Kasumi-1 (cell line): ENCODE measurements at places on chromosomes 5 and 9.

- DNase-seq: no peak
These were observed 56.6 kb downstream of the RCL1 start for GRCh38 chr9:4849369-4849768.

- DNase-seq: no peak
These were observed 16.7 kb downstream of the CORO2A start for GRCh38 chr9:98175762-98176161.

- no peak for DNase-seq
These were observed 54.3 kb downstream of the GRAMD2B start for GRCh38 chr5:126477294-126478117.

GRCh38 chr9:123660691-123661466 is 269.0 kb downstream of the DENND1A start:
- no peak for DNase-seq

- no peak for DNase-seq
These were observed 86.9 kb downstream of the AOPEP start for GRCh38 chr9:94813379-94813778.

GRCh38 chr5:139416651-139417050 is 12.8 kb upstream of the SPATA24 start:
- DNase-seq: no peak

DNA sequence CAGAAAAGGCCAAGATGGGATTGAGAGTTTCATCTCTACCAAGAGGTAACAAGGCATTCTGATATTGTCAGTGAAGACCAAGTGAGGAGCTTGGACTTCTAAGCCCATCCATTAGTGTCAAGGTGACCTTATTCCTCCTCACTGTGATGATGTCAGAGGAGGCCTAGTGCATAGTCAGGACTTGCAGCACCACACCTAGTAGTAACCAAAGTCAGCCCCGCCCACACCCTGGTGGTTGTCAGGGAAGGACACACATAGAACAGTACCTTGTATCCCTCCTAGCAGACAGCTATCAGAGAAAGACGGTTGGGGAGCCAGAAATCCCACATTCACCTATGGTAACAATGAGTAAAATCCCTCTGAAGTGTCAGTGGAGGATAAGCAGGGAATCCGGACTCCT is 111.7 kb downstream of the AP3B1 start:
- no peak for DNase-seq

DNA sequence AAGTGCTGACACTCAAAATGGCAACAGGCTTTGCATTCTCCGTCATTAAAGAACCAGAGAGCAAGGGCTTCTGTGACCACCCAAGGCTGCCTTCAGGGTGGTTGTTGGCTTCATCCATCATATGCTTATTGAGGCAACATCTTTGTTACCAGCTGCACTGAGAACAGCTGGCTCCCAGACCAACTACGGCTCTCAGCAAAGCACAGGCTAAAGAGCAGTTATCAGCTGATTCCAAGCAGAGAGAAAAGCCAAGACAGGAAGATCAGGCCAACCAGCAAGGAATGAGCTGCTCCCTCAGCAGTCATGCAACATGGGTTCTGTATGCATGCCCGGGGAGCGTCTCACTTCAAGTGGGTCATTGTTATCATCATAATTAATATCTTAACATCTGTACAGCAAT is 358.9 kb downstream of the ACTL7B start:
- no peak for DNase-seq

DNA sequence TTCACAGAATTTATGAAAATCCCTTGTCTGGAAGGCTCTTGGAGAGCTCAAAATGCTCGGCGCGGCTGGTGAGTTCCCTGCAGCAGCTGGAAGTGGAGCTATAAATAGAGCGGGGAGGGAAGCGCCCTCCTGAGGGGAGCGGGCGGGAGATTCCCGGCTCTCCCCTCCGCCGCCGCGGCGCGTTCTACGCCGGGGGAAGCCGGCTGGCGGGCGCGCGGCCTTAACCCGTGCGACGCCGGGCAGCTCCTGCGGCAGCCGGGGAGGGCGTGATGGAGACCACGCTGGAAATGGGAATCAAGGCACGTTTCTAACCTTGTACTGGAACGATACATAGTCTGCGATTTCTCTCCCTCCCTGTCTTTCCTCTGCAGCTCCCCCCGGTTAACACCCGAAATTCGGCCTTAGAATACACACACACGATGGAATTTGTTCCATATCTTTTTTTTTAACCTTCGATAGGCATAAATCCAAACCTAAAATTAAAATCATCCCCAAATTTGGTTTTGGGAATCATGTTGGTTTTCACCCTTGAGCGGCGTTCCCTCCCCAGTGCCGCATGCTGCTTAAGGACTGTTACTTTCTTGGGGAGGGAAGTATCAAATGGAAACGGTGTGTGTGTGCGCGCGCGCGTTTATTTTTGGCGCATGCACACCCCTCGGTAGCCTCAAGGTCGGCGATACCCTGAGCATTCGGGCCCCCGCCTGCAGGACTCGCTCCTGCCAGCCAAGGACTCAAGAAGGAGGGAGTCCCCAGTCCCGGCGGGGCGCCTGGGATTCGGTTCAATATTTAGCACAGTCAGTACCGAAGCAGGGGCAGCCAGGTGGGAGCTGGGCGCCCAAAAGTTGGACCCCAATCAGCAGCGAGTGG is 306.3 kb upstream of the KCNN2 start:
- no peak for DNase-seq

DNA sequence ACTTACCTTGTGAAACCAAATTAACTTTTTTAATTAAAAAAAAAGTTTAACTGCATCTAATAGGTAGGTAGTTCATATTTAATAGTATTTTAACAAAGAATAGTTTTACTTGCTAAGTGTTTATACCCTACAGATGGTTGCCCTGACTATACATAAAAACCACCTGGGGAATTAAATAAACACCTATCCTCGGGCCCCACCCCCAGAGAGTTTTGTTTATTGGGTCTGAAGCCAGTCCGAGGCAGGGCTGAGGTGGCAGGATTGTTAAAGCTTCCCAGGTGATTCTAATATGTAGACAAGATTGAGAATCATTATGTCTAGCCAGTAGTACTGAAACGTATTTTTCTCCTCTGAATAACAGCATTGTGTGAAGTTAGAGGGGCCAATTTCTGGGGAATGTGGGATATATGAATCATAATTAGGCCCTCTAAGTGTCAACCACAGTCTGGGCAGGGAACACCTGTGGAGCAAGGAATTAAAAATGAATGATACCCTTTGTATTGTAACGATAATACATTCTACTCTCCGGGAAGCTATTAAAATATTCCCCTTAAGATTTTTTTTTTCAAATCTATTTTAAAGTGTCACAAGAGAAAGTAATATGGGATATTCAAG is 5.6 kb upstream of the PAM start:
- DNase-seq: no peak

DNA sequence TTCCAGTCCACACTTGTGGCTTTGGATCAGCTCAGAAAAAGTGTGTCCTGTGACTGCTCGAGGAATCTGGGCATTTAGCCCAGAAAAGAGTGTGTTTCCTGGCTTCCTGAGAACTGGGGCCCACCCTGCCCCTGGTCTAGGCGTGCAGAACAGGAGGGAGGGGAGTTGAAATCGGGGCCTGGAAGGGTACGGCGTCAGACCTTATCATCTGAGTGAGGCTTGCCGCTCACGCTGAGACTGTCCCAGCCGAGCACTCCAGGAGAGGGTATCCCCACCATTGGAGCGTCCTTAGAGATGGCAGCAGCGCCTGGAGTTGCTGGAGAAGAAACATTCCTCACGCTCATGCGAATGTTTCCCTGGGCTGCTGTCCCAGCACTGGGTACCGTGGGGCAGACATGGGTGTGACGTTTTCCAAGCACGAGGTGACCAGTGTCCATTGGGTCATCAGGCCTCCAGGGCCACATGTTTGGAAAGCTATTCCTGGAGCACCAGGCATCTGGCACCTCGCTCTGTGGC is 22.5 kb downstream of the NEK6 start:
- peak; percentile 71 for DNase-seq

GRCh38 chr5:78925129-78925876 is 59.8 kb downstream of the ARSB start:
- DNase-seq: no peak

GRCh38 chr5:84494453-84494852 is 109.8 kb upstream of the EDIL3 start:
- DNase-seq: no peak

- DNase-seq: no peak
These were observed 178.3 kb upstream of the IRX2 start for GRCh38 chr5:2929779-2930178.

DNA sequence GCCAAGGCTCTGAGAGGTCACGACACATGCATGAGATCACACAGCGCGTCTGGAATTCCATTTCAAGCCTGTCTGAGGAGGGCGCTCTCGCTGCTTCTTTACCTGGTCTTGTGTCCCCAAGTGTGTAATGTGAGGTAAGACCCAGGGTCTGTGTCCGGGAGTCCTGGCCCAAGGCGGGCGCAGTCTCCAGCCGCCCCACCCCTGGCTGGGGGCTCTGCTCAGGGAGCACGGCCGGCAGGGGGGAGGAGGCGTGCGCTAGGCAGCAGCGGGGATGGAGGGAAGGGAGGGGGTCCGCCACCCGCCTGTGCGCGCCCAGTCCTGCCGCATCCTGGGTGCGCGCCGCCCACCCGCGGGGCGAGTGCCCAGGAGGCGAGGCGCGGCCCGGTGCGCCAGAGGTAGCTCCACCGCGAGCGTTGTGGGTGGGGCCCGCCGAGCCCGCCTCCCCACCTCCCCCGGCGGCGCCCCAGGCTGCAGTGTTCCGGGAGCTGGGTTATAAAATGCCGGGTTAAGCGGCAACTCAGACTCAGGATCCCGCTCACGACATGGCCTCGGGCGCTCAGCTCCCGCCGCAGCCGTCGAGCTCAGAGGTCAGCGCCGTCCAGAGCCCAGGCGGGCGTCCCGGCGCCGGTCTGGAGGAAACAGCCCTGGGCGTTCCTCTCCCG is at the start of gene CCNI2:
CCNI2 (plus strand) TSS at position 473 of the 662 bp plus-strand sequence; CDS start at position 543, 70 bp downstream.
- DNase-seq: no peak

DNA sequence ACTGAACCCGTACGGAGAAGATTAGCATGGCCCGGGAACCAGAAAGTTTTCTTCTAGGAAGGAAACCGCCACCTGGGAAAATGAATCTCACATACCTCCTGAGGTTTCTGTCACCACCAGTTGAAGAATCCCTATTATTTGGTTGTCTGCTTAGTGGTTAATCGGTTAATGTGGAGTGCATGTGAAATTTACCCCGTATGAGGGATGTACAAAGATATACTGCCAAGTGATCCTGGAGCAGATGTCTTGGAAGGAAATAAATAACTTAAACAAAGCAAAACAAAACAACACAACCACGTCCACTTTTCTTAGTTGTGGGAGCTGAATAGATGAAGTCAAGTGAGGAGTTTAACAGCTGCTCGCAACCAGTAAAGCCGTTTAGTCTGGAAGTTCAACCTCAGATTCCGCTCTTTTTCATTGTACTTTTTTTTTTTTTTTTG is 3.8 kb downstream of the DMRT2 start:
- DNase-seq: no peak

GRCh38 chr5:67528953-67529352 is 332.4 kb upstream of the CD180 start:
- no peak for DNase-seq

GRCh38 chr5:109701792-109702191 is 12.1 kb downstream of the MAN2A1 start:
- DNase-seq: no peak

GRCh38 chr5:74179701-74180100 is 460.8 kb downstream of the ENC1 start:
- no peak for DNase-seq

- no peak for DNase-seq
These were observed 319.5 kb upstream of the TNC start for GRCh38 chr9:115437418-115437817.

- no peak for DNase-seq
These were observed 494 bp downstream of the CERT1 start for GRCh38 chr5:75510836-75511434.

DNA sequence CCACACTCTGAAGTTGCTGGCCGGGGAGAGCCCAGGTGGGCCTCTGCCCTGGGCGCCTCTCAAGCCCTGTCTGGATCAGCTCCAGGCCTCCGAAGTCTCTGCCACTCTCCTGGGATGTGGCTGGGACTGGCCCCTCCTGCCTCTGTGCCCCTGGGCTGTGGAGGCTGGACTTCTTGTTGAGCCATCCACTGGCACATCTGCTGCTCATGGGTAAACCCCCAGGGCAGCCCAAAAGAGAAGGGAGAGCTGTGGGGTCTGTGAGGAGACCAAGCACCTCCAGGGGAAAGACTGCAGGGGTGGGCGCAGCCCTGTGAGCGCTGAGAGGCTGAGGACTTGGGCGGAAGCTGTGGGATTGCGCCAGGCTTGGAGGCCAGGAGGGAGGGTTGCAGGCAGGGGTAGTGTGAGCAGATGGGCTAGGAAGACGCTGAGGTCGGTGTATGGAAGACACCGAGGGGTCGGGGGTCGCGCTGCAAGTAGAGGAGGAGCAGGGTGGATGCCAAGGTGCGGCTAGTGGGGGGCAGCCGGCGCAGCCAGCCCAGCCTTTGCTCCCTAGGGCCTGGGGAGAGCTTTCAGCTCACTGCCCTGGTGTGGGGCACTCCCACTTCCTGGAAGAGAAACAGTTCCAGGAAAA is 118.1 kb downstream of the WNK2 start:
- DNase-seq: no peak

GRCh38 chr5:66513130-66513529 is 83.1 kb upstream of the MAST4 start:
- DNase-seq: no peak

DNA sequence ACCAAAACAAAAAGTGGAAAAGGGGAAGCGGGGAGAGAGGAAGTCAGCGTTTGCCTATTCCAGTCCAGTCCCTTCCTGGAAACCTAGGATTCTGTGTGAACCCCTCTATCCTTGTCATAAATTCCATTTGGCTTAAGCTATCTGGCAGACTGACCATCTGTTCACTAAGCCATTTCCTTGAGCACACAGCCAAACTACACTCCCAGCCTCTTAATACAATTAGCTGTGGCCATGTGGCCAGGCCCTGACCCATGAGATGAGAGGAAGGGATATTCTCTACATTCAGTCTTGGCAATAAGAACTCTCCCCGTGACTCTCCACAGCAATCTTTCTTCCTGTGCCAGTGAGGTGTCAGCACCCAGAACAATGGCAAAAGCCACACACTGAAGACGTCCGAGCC is 424.8 kb downstream of the TLE1 start:
- DNase-seq: no peak

- DNase-seq: no peak
These were observed 877.7 kb downstream of the TLE4 start for GRCh38 chr9:80449513-80449912.

DNA sequence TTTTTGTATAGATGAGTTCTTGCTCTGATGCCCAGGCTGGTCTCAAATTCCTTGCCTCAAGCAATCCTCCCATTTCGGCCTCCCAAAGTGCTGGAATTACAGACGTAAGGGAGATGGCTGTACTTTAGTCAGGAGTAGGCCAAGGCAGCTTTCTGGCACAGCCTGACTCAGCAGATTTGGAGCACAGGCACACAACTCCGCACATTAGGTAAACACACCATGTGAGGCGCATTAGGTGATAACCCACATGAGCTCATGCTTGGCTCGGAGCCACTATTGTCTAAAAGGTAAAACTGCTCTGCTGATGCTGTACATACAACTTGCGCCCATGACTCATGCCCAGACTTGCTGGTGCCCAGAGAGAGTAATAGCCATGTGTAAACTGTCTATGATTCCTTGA is 1157.9 kb downstream of the TAF11L14 start:
- DNase-seq: no peak

GRCh38 chr5:68084396-68084795 is 131.2 kb upstream of the PIK3R1 start:
- DNase-seq: no peak
